ENCODE measurements at places on chromosomes 4 and X.

DNA sequence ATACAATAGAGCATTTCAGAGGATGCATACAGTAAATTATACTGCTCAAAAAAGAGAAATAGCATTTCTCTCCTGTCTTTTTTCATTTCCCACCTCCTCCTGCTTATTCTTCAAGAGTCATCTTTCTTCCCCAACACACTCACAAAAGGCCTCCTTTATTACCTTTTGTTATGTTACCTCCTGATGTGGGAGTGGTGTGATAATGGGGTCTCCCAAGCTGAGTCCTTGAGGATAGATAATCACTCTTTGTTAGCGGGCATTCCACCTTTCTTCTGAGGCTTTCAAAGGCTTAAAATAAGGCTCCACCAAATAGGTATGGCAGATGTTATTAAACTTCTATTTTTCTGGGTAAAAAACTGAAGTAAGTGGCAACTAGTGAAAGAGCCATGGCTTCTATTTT is 159.8 kb downstream of the CPEB2 start:
- no peak for DNase-seq

- no peak for DNase-seq
Observed at GRCh38 chrX:79270401-79270800, 96.7 kb downstream of the ITM2A start.

- DNase-seq, result no peak
Observed at GRCh38 chrX:99705701-99706100, 704.4 kb downstream of the PCDH19 start.

GRCh38 chrX:131792356-131792749 is 230.7 kb upstream of the STK26 start:
- DNase-seq, result no peak

GRCh38 chrX:18887177-18887824 is 96.6 kb downstream of the PHKA2 start:
- no peak for DNase-seq

DNA sequence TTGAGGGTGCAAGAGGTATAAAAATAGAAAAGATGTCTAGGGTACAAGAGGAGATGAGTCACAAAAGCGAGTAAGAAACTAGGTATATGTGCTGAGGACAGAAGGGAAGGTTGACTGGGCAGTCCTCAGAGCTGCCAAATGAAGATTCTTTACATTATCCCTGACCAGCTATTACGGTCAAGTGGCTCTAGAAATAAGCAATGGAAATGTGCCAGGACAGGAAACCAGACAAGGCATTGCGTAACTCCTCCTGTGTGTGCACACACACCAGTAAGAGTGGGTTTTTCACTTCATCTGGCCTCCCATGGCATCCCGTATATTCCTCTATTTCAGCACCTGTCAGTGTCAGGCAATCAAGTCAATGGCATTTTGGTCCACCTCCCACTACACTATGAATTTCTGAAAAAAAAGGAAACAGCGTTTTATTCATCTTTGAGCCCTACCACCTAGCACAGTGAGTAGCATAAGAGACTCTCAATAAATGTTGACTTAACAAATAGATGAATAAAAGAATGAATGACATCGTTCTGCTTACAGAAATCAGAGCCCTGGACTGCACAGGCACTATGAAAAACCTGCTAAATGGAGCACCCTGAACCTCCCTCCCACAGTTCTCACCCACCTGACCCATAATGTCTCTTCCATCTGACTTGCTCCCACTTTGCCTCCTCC is 62.6 kb upstream of the KLF3 start:
- no peak for DNase-seq

DNA sequence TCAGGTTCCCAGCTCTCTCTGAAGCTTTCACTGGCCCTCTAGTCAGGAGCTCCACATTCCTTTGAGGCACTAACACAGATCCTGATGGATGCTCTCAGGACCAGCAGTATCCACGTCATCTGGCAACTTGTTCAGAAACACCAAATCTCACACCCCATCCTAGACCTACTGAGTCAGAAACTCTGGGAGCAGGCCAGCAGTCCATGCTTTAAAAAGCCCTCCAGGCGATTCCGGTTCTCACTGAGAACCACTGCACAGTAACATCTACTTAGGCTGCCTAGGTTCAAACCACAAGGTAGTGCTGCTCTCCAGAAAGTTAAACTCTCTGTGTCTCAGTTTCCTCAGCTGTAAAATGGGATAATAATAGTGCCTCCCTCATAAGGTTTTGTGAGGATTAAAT is 55.3 kb downstream of the CCDC158 start:
- DNase-seq, result no peak

GRCh38 chr4:179110356-179110755 is 1668.1 kb upstream of the AGA start:
- DNase-seq, result peak; percentile 81

DNA sequence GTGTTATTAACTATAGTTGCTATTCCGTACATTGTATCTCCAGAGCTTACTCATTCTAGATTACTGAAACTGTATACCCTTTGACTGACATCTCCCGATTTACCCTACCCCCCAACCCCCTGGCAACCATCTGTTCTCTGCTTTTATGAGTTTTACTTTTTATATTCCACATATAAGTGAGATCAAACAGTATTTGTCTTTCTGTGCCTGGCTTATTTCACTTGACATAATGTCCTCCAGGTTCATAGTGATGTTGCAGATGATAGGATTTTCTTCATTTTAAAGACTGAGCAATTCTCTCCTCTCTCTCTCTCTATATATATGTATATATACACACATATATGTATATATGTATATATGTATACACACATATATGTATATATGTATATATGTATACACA is 54.6 kb downstream of the CFAP299 start:
- no peak for DNase-seq

- no peak for DNase-seq
Observed at GRCh38 chr4:120753854-120754253, 168.7 kb downstream of the PRDM5 start.

- DNase-seq, result peak; percentile 44
Observed at GRCh38 chrX:110794601-110795000, 1.0 kb downstream of the CHRDL1 start.

GRCh38 chr4:158856852-158857251 is 88.0 kb downstream of the FNIP2 start:
- DNase-seq, result peak; percentile 15

- peak; percentile 38 for DNase-seq
Observed at GRCh38 chrX:129115104-129115503, 408.2 kb downstream of the SMARCA1 start.

DNA sequence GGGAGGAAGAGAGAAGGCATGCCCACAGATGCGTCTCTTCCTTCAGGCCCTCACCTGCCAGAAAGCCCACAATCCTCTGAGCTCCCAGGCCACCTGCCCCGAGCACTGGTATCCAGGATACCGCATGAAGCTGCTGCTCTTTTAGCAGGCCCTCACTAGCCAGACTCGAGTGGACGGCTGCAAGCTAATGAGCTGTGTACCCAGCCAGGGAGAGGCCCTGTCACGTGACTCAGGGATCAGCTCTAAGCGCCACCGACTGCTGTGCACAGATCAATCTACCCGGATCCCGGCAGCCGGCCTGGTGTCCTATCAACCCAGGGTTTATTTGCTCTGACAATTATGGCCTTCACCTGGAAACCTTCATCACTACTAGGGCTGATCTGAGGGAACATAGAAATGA is 39.0 kb downstream of the BCOR start:
- DNase-seq, result no peak

DNA sequence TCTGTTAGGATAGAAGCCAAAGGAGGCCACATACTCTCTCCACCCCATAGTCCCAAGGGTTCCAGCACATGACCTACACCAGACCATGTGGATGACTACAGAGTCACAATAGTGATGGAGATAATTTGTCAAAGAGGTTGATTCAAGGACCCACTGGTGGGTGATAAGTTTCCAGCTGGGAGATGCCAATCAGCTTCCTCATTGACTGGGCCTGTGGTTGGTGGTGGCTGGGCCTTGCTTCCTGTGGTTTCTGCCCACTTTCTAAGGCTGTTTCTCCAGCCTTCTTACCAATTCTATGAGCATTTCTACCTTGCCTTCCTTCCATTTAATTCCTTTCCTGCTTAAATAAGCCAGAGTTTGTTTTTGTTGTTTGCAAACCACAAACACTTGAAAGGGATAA is 95.5 kb upstream of the CPEB2 start:
- no peak for DNase-seq

- no peak for DNase-seq
Observed at GRCh38 chrX:34900691-34901090, 41.9 kb upstream of the FAM47B start.

DNA sequence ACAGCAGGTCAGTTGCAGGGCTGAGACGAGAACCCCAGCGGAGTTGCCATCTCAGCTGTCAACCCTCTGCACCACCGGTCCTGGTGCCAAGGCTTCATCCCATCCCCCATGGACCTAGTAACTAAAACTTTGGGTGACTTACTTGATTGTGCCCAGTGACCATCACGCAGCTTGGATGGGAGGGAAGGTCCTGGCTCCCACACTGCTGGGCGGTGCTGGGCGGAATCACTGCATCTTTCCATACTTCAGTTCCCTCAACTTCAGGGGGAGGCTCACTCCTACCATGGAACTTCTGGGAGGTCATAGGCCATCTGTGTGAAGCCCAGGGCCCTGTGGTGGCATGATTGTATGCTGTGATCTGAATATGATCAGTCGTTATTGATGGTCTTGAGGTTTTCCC is 26.2 kb upstream of the JAKMIP1 start:
- no peak for DNase-seq

- no peak for DNase-seq
Observed at GRCh38 chr4:122701061-122701460, 31.4 kb upstream of the BBS12 start.

DNA sequence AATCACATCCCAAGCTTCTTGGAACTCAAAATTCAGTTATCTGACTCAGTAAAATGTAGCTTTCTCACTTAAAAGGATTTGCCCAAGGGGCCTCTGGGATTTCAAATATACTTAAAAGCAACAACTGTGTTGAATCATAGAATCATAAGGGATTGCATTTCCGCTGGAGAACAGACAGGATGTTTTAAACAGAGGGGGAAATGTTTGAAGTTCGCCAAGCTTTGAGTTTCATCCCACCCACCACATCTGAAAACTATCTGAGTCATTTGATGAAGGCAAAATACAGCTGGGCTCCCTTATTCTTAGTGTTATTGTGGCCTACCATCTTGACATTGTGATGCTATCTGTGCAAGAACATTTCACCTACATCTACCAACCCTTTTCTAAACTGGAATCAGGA is 73.5 kb downstream of the PPP1R2C start:
- DNase-seq, result no peak

- no peak for DNase-seq
Observed at GRCh38 chr4:42489095-42489494, 91.8 kb downstream of the SHISA3 start.

DNA sequence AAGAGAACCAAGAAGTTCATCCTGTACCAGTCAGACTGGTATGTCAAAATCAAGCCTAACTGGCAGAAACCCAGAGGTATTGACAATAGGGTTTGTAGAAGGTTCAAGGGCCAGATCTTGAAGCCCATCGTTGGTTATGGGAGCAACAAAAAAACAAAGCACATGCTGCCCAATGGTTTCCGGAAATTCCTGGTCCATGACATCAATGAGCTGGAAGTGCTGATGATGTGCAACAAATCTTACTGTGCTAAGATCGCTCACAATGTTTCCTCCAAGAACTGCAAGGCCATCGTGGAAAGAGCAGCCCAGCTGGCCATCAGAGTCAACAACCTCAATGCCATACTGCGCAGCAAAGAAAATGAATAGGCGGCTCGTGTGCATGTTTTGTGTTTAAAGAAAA is 172.7 kb upstream of the MED14 start:
- DNase-seq, result no peak

GRCh38 chr4:99640676-99641075 is 17.0 kb downstream of the C4orf54 start:
- no peak for DNase-seq

DNA sequence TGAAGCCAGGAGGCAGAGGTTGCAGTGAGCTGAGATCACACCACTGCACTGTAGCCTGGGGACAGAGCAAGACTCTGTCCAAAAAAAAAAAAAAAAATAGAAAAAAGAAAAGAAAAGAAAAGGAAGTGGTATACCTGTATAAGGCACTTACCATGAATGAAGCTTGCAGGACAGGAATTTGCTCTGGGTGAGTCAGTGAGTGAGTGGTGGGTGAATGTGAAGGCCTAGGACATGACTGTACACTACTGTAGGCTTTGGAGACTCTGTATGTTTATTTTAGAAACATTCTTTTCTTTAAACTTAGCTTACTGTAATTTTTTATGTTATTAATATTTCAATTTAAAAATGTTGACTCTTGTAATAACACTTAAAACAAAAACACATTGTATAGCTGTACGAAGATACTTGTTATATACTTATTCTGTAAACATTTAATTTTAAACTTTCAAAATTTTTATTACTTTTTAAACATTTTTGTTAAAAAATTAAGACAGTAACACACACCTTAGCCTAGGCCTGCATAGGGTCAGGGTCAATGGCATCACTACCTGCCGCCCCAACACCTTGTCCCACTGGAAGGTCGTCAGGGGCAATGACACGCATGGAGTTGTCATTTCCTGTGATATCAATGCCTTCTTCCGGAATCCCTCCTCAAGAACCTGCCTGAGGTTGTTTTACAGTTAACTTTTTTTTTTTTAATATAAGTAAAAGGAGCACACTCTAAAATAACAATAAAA is 78.7 kb downstream of the CLNK start:
- no peak for DNase-seq

DNA sequence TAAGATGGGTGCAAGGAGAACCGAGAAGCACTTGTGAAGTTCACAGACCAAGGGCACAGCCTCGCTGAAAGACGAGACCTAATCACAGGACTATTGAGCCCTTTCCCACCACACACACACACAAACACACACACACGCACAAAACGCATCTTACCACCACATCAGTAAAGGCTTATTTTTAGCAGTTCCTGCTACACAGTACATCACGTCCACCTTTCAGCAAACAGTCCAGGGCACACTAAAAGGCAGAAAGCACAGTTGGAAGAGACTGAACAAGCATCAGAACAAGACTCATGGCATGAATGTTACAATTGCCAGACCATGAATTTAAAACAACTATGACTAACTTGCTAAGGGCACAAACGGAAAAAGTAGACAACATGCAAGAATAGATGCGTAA is 83.6 kb upstream of the MAPK10 start:
- no peak for DNase-seq

DNA sequence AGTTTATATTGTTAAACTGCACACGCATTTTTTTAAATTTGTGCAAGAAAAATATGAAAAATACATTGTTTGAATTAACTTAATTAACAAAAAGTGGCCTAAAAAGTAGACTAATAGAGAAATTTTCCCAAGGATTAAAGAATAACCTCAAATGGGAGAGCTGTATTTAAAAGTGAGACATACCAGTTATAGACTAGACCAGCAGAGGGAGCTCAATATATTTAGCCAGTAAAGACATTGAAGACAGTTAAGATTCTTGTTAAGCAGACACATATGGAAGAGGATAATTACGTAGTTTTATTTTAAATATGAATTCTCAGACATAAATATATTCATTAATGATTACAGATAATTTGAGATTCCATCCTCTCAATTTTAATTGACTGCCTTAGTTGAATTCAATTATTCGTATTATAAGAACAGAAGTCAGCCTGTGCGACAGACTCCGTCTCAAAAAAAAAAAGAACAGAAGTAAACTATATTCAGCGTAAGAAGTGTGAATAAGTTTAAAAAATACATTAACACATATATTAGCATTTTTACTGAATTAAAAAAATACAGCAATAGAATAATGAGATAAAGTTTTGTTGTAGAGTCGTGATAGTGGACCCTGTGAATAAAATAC is 64.8 kb downstream of the GLRA3 start:
- no peak for DNase-seq

- DNase-seq, result no peak
Observed at GRCh38 chr4:105951198-105951597, 55.9 kb downstream of the NPNT start.

- no peak for DNase-seq
Observed at GRCh38 chr4:28310926-28311325, 1450.3 kb downstream of the STIM2 start.

Data from NCI-H524 treated with DMSO at 0.1 percent for 48 hours (cell line).